ENCODE measurements at places on chromosomes 7 and 10. TPM values are rescaled to one million over a fixed set of nuclear protein-coding genes. Genes with fewer than 3 reads are reported as not detected.

Gene STEAP4
- 12.8 TPM for total RNA-seq

GRCh38 chr7:7257899-7258692, 75.8 kb downstream of the C1GALT1 start:
- DNase-seq, result no peak

DNA sequence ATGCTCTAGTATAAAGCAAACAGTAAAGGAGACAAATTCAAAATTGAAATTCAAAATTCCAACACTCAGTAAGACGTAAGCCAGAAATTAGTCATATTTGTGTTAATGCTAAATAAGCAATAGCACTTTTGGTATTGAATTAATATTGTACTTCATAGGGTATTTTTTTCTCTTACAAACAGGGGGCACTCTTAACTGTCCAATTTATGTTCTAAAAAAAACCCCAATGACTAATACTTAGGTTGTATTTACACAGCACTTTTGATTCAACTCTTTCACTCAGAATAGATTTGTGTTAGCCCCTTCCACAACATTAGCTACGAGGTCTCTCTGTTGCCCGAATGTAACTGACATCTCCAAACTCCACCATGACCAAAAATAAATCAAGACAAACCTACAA, 284.9 kb upstream of the COBL start:
- no peak for DNase-seq

GRCh38 chr7:133815611-133816210, 311.4 kb upstream of the LRGUK start:
- DNase-seq, result no peak

DNA sequence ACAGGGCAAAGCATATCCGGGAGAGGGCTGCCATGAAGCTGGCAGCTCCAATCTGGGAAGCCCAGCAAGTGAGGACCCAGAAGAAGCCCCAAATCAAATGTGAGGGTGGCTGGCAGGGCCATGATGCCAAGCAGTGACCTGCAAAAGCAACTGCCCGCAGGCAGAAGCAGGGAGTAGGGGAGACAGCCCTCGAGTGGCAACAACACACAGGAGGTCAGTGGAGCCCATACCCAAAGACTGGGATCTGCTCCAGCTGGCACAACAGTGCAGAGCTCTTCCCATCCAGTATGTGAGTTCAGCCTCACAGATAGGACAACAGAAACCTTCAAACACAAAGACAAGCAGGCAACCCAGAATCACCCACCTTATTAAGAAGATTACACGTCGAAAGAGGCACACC, 45.0 kb downstream of the GRID1 start:
- DNase-seq, result no peak

DNA sequence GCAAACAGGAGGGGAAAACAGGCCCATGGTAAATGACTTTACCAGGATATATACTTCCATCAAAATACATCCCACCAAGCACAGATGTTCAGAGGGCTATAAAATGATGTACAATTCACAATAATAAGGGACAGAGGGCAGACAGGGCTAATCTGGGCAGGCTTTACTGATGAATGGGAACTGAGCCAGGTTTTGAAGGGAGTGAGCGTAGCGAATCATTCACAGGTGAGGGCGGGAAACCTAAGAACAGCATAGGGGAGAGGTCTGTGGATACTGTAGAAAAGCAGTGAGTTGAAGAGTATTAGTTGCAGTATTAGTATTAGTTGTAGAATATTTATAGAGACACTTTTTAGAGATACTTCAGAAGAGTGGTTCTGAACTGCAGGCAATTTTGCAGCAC, 180.8 kb downstream of the JAZF1 start:
- DNase-seq, result no peak

DNA sequence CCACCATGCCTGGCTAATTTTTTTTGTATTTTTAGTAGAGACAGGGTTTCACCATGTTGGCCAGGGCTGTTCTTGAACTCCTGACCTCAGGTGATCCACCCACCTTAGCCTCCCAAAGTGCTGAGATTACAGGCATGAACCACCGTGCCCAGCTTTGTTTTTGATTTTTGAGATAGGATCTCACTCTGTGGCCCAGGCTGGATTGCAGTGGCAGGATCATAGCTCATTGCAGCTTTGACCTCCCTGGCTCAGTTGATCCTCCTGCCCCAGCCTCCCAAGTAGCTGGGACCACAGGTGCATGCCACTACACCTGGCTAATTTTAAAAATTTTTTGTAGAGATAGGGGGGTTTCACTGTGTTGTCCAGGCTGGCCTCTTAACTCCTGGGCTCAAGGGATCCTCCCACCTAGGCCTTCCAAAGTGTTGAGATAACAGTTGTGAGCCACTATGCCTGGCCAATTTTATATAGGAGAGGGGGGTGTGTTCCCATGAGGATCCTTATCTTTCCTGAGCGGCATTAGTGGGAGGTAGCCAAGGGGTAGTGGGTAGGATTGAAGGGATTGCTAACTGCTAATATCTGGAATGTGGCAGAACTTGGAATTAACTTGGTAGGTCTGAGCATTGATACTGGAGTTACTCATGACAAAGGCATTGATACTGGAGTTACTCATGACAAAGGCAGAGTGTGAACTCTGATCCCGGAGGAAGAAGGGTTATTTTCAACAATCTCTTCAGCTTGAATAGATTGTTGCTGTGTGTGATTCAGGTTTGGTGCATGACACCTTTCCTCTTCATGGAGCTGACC, 1.0 kb upstream of the NOLC1 start:
- no peak for DNase-seq

- DNase-seq, result no peak
Observed at GRCh38 chr7:148083448-148083847, 507.1 kb upstream of the C7orf33 start.

GRCh38 chr10:77843264-77843663, 83.3 kb downstream of the DLG5 start:
- no peak for DNase-seq

GRCh38 chr10:34759161-34759836, 55.8 kb downstream of the PARD3 start:
- no peak for DNase-seq

DNA sequence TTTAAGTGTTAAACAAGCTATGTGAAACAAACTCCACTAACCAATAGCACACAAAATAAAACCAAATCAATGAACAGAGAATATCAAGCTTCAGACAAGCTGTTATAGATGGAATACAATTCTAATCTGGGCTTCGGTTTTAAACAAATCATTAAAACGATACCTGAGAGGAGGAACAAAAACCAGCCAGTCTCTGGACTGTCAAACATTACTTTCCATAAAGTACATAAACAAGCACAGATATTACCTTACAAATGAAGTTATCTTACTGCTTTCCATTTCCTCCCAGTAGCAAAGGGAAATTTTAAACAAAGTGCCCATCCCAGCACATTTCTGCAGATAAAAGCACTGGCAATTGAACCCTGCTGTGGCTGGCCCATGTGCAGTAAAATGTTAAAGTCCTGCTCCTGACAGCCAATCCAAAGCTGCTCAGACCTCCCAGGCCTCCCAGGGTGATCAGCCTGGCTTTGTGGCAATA, 128.0 kb downstream of the NRCAM start:
- no peak for DNase-seq

GRCh38 chr7:157687158-157687557, 350.4 kb downstream of the DNAJB6 start:
- no peak for DNase-seq

GRCh38 chr7:152523916-152524315, 88.1 kb upstream of the KMT2C start:
- no peak for DNase-seq

All from pancreas (tissue), 10 donors.